ENCODE measurements at places on chromosomes 12 and 14. TPM values are rescaled to one million over a fixed set of nuclear protein-coding genes. Genes with fewer than 3 reads are reported as not detected.

The SERPINA9 gene
- not detected for total RNA-seq

GRCh38 chr14:91392623-91393303 is 24.9 kb downstream of the CCDC88C start:
- H3K27me3 ChIP-seq = no peaks in the 10 kb centered on the region
- no peak overlapping the region for H3K4me3 ChIP-seq
- H3K27ac ChIP-seq = no peak overlapping the region
- no peaks in the 10 kb centered on the region for H3K4me1 ChIP-seq
- no peaks in the 10 kb centered on the region for H3K36me3 ChIP-seq

DNA sequence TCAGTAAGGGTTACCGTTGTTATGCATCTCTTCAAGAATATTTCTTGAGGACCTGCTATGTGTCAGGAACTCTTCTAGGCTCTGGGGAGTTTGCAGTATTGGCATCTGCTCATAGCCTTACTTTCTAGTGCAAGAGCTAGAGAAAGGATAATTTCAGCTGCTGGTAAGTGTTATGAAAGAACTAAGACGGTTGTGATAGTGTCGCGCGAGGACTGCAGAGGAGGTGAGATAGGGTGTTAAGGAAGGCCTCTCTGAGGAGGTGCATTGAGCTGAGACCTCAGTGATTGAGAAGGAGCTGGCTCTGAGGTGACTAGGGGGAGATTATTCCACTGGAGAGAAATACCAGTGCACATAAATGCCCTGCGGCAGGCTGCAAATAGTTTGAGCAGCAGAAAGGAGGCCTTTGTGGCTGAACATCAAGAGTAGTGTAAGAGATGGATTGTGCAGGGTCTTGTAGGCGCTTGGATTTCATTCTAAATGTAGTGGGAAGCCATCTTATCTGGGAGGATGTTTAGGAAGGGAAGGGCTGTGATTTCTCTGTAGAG is 824 bp downstream of the DDX55 start:
- peaks cover 4% of the 10 kb centered on the region for H3K4me1 ChIP-seq
- no peaks in the 10 kb centered on the region for H3K27me3 ChIP-seq
- peak overlapping the region; percentile 98 for H3K4me3 ChIP-seq

DNA sequence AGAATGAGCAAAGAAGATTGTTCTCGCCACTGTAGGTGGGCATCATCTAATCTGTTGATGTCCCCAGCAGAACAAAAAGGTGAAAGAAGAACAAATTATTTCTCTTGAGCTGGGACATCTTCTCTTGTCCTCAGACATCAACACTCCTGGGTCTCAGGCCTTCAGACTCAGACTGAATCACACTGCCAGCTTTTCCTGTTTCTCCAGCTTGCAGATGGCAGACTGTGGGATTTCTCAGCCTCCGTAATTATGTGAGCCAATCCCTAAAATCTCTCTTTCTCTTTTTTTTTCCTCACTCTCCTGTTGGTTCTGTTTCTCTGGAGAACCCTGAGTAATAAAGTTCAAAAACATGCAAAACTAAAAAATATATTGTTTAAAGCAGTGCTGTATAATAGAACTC is 3.7 kb upstream of the TMPRSS12 start:
- no peaks in the 10 kb centered on the region for H3K27me3 ChIP-seq
- H3K4me3 ChIP-seq = no peak overlapping the region

DNA sequence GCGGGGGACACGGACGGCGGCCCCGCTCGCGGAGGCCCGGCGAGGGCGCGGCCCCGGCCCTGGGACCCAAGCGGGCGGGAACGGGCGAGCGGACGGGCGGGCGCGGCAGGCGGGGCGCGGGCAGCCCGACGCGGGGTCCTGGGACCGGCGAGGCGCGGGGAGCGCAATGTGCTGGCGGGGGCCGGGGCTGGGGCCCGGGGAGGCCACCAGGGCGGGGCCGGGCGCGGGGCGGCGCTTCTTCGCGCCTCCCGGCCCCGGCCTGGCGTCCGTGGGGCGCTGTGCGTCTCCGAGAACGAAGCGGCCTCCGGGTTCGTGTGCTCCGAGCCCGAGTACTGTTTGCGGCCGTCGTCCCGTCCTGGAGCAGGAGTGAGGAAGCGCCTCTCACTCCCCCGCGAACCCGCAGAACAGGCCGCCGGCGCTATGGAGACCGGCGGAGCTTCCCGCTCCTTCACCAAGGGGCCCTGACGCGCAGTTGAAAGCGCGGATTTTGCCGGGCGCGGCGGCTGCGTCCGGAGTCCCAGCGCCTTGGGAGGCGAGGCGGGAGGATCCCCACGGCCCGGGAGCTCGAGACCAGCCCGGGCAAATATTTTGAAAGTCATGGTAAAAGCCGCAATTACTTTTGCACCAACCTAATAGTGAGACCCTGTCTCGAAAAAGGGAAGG is 420 bp upstream of the ANKLE2 start:
- peak overlapping the region; percentile 89 for H3K4me3 ChIP-seq
- no peaks in the 10 kb centered on the region for H3K4me1 ChIP-seq
- H3K36me3 ChIP-seq = no peaks in the 10 kb centered on the region

- no peaks in the 10 kb centered on the region for H3K27me3 ChIP-seq
- no peaks in the 10 kb centered on the region for H3K4me1 ChIP-seq
- H3K4me3 ChIP-seq = no peak overlapping the region
- DNase-seq = no peak
- H3K36me3 ChIP-seq = no peaks in the 10 kb centered on the region
- H3K27ac ChIP-seq = no peak overlapping the region
Measured at GRCh38 chr14:69989622-69990021, 110.4 kb downstream of the SMOC1 start.

GRCh38 chr12:119415714-119416113 is 81.2 kb downstream of the CCDC60 start:
- DNase-seq = no peak
- 0 out of 2 replicates have a peak, but pooled peaks cover 1% of the 10 kb centered on the region for H3K27me3 ChIP-seq
- H3K4me3 ChIP-seq = no peak overlapping the region
- no peaks in the 10 kb centered on the region for H3K36me3 ChIP-seq

DNA sequence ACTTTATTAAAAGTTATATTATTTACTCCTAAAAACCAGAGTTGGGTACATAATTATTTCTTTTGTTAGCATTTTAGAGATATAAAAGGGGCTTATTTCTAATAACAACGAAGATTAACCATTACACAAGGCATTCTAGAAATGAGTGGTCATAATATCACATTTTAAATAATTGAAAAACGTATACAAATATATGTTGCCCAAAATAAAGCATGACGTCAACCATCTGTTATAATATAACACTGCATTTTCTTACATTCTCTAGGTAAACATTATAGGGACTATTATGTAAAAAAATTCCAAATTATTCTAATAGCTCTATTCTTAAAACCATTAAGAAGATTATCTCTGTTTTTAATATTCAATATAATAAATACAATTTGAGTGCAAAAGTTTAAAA is 455.1 kb upstream of the GARIN6 start:
- no peak overlapping the region for H3K4me3 ChIP-seq
- no peak for DNase-seq
- no peaks in the 10 kb centered on the region for H3K36me3 ChIP-seq
- no peaks in the 10 kb centered on the region for H3K27me3 ChIP-seq
- H3K4me1 ChIP-seq = no peaks in the 10 kb centered on the region
- H3K27ac ChIP-seq = no peak overlapping the region

DNA sequence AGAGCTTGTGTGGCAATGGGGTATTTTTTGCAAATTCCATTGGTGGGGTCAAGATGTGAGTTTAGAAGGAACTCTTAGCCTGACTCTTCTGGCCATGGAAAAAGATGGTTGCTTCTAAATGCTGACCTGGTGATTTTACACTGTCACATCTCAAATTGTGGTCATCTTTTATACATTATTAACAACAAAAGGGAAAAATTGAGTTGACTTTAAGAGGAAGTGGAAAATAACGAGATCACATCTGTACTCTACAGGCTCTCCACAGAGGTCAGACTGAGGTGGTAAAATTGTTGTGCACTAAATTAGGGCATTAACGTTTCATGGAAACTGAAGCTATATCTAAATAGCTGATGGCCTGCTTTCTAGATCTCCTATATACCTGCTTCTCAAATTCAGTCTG is 44.7 kb downstream of the PTPN11 start:
- H3K36me3 ChIP-seq = no peaks in the 10 kb centered on the region
- H3K4me1 ChIP-seq = peaks cover 9% of the 10 kb centered on the region
- DNase-seq = no peak
- no peak overlapping the region for H3K4me3 ChIP-seq

GRCh38 chr14:58904776-58905175 is 267.0 kb downstream of the DACT1 start:
- H3K36me3 ChIP-seq = no peaks in the 10 kb centered on the region
- no peak for DNase-seq
- no peaks in the 10 kb centered on the region for H3K4me1 ChIP-seq
- H3K4me3 ChIP-seq = no peak overlapping the region
- no peak overlapping the region for H3K27ac ChIP-seq
